ENCODE measurements at places on chromosomes 16 and 17.
A peak's percentile ranks its signal among the peaks of the same experiment; 100 is the strongest.

DNA sequence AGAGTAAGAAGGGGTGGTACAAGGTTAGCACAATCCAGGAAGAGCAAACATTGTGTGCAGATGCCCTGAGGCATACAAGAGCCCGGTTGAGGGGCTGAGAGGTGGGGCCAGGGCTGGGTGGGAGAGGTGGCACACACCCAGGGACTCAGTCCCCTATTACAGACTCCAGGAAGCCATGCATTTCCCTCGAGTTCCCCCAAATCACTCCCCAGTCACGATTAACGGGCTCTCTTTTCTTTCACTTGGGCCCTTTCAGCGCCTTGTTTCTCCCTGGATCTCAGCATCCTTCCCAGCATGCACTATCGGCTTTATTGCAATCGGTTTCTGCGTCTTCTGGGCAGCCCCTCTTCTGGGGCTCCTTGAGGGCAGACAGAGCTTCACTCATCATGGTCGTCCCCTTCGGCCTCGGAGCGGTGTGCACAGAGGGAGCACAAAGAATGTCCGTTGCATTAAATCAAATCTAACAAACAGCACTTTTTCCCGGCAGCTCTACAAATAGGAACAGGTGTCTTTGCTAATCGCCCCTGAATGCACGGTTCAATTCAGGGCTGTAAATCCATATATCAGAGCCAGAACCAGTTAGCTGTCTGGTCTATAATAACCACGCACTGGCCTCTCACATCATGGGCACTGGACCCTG lies 184.6 kb upstream of the HSBP1 start:
- H3K27ac ChIP-seq: no peak overlapping the region
- no peaks in the 10 kb centered on the region for H3K4me1 ChIP-seq
- no peak overlapping the region for H3K4me3 ChIP-seq

DNA sequence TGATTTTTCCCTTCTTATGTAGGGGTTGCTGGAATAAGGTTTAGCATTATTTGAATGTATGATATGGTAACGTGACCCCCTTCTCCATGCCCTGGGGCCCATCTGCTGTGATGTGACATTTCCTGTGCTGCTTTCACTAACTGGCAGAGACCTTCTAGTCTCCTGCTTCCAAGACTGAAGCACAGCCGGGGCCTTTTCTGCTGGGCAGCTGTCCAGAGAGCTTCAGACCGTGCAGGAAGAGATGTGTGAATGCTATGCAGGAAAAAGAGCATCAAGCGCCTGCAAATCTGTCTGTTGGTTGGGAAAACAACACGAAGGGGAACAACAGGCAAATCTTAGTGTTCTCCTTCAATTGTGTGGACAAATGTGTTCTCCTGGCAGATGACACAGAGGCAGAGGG lies 128.5 kb downstream of the SPACA3 start:
- H3K27me3 ChIP-seq: no peaks in the 10 kb centered on the region
- DNase-seq: no peak
- H3K27ac ChIP-seq: no peak overlapping the region

DNA sequence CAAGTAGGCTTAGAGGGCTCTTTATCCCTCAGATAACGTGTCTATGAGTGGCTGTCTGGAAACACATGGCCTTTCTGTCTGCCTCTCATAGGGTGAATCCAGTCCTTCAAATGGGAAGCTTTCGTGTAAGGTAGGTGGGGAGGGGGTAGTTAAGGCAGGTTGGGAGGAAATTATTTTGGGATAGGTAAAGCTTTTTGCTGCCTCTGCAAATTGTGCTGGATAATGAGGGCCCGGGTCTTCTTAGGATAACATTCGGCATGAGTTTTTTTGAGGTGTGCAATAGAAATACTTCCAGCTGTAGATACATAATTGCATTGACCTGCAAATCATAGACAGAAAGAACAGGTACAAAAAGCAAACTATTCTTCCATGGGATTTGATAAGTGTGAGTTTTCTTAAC lies 189.7 kb downstream of the PRKCA start:
- H3K27me3 ChIP-seq: no peaks in the 10 kb centered on the region
- no peak overlapping the region for H3K4me3 ChIP-seq
- H3K4me1 ChIP-seq: no peaks in the 10 kb centered on the region
- no peak for DNase-seq

GRCh38 chr17:66403846-66404556 lies 101.6 kb downstream of the PRKCA start:
- H3K4me1 ChIP-seq: peaks cover 9% of the 10 kb centered on the region
- H3K27ac ChIP-seq: no peak overlapping the region
- no peaks in the 10 kb centered on the region for H3K27me3 ChIP-seq

GRCh38 chr17:77770331-77771105 lies 188.0 kb upstream of the TNRC6C start:
- peaks cover 9% of the 10 kb centered on the region for H3K4me1 ChIP-seq
- DNase-seq: no peak
- H3K36me3 ChIP-seq: no peaks in the 10 kb centered on the region
- no peak overlapping the region for H3K27ac ChIP-seq

- no peaks in the 10 kb centered on the region for H3K4me1 ChIP-seq
- no peaks in the 10 kb centered on the region for H3K36me3 ChIP-seq
- H3K4me3 ChIP-seq: no peak overlapping the region
- H3K27me3 ChIP-seq: peaks cover 17% of the 10 kb centered on the region
- DNase-seq: peak; percentile 93
Measured at GRCh38 chr16:57667526-57668262, 412 bp upstream of the ADGRG3 start.

- DNase-seq: no peak
- no peak overlapping the region for H3K4me3 ChIP-seq
- H3K27me3 ChIP-seq: no peaks in the 10 kb centered on the region
- H3K27ac ChIP-seq: no peak overlapping the region
Measured at GRCh38 chr17:12256380-12256995, 235.8 kb downstream of the MAP2K4 start.

GRCh38 chr17:31158746-31159377 lies 64.1 kb downstream of the NF1 start:
- H3K4me3 ChIP-seq: no peak overlapping the region
- DNase-seq: no peak
- H3K27me3 ChIP-seq: no peaks in the 10 kb centered on the region
- H3K27ac ChIP-seq: no peak overlapping the region

GRCh38 chr17:51921500-51921899 lies 237.0 kb downstream of the CA10 start:
- no peak overlapping the region for H3K4me3 ChIP-seq
- peaks cover 8% of the 10 kb centered on the region for H3K27me3 ChIP-seq
- no peaks in the 10 kb centered on the region for H3K36me3 ChIP-seq
- no peak overlapping the region for H3K27ac ChIP-seq
- no peak for DNase-seq
